Calu3 (cell line): ENCODE measurements at places on chromosomes 11 and 22. TPM values are rescaled to one million over a fixed set of nuclear protein-coding genes. Genes with fewer than 3 reads are reported as not detected.
A peak's percentile ranks its signal among the peaks of the same experiment; 100 is the strongest.

GVQW3 gene
- 6.7 and 7.2 TPM in 2 replicates for total RNA-seq

DNA sequence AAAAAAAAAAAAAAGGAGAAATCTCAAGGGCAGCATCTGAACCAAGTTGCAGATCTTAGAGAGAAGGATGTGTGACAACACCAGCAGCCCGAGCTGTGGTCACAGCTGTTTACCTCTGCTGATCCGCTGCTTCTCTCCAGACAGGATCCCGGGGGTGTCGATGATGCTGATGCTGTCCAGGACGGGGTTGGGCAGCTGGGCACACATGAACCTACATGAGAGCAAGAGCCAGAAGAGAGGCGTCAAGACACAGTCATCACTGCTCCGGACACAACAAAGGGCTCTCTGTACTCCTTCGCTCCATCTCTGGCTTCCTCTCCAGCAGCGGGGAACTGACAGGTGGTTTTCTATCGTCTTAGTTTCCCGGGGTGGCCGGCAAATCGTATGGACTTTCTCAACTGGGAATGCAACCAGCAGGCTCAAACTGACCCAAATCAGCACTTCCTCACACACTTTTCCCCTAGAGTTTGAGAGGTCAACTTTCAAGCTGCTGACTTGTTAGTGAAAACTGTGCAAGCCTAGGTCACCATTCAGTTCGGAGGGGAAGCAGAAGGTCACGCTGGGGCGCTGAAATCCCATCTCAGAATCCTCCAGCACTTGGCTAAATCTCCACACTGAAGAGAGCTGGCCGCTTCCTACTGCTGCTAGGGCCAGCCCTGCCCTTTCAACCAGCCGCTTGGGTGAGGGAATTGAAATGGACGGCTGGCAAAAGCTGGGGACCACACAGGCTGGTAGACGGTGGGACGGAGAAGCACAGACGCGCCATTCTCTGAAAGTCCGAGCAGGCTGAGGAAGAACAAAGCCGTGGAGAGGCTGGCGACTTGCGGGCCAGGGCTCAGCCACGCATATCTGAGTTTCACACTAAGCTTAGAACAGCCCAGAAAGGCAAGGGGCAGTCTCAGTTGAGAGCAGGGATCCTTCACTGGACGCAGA lies 3.8 kb downstream of the EHD1 start:
- no peak for DNase-seq

PHF21B gene
- not detected in 2 replicates for total RNA-seq

TRPT1 gene
- total RNA-seq, result 43.1 TPM in 2 replicates

INS gene
- total RNA-seq, result not detected in 2 replicates

DNA sequence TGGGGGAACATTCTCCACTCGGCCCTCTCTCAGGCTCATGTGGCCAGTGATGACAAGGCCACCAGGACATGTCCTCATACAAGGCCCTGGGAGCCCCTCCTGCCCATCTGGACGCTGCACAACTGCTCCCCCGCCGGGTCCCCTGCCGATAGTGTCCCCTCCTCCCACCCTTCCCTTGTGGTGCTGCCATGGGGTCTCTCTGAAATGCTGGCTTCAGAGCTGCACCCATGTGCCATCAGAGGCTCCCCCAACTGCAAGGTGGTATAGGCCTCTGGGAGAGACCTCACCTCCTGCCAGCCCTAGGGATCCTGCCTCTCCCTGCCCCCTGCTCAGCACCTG lies 113.0 kb downstream of the KCNQ1OT1 start:
- DNase-seq, result no peak

DNA sequence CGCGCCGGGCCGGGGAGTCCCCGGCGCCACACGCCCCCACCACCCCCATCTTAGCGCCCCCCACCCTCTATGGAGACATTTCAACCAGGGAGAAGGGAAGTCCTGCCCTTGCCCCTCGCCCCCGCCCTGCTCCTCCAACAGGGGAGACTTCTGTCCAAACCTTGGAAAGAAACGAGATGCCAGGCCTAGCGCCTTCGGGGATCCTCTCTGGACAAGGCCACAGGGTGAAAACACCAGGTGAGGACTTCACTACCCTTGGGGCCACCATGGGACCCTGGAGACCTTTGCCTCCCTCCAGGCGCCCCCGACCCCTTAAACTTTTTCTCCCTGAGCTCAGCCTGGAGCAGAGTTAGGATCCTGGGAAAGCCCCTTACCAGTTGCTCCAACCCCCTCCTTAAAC lies 11.6 kb upstream of the NPAS4 start:
- DNase-seq, result no peak

DNA sequence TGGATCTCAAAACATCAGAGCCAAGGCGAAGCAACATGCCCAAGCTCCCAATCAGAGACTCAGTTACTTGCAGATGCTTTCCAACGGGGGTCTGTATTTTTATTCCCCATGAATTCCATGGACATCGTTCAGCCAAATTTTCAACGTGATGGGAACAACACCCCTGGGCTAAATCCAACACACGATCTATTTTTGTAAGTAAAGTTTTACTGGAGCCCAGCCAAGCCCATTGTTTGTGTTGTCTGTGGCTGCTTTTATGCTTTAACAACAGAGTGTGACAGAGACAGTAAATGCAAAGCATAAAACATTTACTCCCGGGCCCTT lies 33.7 kb downstream of the SLC5A1 start:
- no peak for DNase-seq

DNA sequence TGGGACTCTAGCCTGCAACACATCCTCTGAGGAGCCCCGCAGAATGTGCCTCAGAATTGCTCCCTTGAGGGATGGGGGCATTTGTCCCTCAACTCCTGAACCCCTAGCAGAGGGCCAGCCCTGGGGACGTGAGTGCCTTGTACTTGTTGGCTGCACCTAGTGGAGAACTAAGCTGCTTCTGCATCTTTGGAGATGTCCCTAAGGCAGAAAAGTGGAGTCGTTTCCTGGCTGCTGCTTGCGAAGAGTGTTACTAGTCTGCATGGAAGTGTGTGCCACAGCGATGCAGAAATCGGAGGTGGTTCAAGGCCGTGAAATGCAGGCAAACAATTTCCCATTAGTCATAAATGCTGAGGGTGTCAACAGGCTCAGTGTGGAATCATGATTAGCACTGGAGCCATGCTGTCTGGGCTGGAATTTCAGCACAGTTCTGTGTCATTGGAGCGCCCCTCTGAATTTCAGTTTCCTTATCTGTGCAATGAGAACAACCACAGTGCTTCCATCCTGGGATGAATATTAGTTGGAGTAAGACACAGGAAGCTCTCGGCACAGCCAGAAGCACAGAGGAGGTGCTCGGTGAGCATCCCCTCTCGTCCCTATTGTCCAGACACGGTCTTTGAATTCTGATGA lies 56.5 kb downstream of the MIAT start:
- no peak for DNase-seq

- DNase-seq, result peak; percentile 22
Measured at GRCh38 chr11:134578807-134579723, 167.0 kb upstream of the B3GAT1 start.

- no peak for DNase-seq
Measured at GRCh38 chr11:83954780-83955179, 668.6 kb upstream of the CCDC90B start.

DNA sequence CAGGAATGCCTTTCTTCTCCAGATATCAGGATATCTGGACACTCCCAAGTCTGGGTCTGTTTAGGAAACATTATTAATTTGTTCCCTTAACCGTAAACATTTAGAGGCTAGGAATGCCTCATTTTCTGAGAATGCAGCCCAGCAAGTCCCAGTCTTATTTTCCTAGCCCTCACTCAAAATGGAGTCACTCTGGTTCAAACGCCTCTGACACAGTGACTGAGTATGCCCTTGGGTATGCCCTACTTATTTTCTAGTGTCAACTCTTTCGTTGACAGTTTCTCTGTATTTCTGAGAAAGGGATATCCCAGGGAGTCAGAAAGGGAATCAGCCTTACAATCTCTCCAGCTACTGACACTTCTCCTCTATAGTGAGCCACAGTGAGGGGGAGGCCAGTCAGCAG lies 16.0 kb upstream of the CCDC81 start:
- DNase-seq, result no peak

DNA sequence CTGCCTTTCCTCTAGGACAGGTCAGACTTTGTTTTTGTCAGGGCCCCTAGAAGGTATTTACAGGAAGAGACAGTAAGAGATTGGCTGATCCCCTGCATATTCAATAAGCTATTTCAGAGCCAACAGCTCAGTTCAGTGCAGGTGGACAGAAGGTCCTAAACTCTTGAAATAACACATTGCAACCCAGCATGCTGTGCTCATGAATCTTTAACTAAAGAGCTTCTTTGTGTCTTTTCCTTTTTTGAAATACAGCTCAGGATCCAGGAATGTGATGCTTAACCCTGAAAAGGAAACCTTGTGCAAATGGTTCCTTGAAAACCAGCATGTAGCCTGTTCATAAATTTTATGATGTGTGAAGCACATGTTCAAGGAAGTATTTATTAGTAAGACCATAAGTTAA lies 43.9 kb downstream of the BBOX1 start:
- no peak for DNase-seq

CFAP300 gene
- total RNA-seq, result 2.9 and 4.6 TPM in 2 replicates

FAM111B gene
- 35.5 and 39.5 TPM in 2 replicates for total RNA-seq

DNA sequence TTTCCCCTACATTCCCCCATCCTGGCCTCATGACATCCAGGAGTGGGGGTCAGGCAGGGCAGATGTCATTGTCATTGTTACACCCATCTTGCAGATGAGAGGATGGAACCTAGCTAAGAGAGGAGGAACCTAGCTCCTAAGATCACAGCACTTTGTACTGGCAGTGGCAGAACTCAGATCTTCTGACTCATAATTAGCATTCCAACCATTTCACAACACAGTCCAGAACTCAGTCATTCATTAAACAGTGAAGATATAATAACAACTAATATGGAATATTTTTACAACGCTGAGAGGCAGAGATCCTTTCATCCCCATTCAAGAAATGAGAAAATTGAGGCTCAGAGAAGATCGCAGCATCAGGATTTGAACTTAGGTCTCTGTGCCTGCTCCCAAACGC lies 127.8 kb downstream of the CHST1 start:
- no peak for DNase-seq

IGF2 gene
- total RNA-seq, result 0.37 and 0.45 TPM in 2 replicates

DNA sequence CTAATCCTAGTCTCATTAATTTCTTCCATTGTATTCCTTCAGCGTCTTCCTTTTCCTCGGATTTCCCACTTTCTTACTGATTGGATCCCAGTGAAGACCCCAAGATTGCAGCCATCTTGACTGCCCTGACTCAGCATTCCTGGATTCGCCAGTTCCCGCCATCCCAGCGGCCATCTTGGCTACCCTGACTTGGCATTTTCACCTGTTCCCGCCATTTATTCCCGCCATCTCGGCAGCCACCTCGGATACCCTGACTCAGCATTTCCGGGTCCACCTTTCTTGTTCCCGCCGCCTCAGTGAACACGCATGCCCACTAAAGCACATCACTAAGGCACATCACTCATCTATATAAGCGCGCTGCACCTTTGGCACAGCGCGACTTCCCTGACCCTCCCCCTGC lies 13.8 kb upstream of the OR56A3 start:
- no peak for DNase-seq

RPS25 gene
- total RNA-seq, result 471 and 510 TPM in 2 replicates

AIFM3 gene
- total RNA-seq, result 3.1 and 4.2 TPM in 2 replicates

CASP5 gene
- not detected in 2 replicates for total RNA-seq

DNA sequence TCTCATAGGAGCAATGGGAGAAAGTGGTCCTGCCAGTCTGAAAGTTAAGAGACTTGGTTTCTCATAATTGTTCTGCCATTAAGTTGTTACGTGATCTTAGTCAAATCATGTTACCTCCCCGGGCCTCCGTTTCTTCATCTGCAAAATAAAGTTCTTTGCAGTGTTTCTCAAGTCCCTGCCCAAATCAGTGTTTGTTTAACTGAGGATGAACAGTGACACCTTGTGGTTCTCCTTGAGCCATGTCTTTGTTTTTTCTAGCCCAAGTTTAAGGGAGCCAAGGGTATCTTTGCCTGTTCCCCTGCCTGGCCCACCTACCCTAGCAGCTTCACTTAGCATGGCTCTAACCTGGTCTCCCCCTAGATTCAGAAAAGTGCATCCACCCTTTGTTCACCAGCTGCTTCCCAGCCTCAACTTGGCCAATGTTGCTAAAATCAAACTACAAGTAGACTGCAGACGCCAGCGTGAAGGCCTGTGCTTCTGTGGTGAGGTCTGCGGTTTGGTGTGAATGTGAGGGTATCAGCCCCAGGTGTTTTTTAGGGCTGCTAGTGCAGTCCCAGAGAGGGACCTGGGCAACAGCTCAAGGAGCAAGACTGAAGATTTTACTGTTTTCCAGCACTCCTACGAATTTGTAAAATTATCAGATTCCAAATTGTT lies 35.5 kb downstream of the FZD4 start:
- DNase-seq, result no peak

DNA sequence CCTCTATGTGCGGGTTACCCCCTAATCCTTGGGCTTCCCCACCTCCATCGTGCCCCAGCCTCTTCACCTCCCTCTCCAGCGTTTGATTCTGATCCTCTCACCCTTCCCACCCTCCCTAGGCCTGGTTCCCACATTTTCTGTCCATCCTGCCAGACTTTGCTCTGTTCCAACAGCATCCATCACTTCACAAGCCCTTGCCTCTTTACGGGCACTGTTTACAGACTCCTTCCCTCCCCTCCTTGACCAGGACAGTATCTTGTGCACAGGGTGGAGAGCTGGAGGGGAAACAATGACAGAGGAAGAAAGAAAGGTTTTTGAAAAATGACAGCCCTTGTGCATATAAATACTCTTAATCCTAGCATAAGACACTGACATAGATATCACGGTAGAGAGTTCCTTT lies 30.4 kb downstream of the FEZ1 start:
- no peak for DNase-seq

BID gene
- 99.3 and 103 TPM in 2 replicates for total RNA-seq

TMEM86A gene
- 8.8 and 11.9 TPM in 2 replicates for total RNA-seq

KIF18A gene
- 29.9 and 31.5 TPM in 2 replicates for total RNA-seq

PANX2 gene
- 1.6 and 2.0 TPM in 2 replicates for total RNA-seq

DNA sequence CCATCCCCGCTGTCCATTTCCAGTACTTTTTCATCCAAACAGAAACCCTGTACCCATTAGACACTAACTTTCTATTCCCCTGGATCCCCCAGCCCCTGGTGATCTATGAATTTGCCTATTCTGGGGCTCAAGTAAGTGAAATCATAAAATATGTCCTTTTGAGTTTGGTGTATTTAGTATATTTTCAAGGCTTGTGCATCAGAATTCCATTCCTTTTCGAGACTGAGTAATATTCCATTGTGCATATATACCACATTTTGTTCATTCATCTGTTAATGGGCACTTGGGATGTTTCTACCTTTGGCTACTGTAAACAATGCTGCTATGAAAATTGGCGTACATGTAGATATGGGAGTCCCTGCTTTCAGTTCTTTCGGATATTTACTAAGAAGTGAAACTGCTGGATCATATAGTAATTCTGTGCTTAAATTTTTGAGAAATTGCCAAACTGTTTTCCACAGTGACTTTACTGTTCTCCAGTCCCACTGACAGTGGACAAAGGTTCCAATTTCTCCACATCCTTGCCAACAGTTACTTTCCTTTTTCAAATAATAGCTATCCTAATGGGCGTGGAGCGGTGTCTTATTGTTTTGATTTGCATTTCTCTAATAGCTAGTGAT lies 16.1 kb downstream of the APLP2 start:
- DNase-seq, result no peak

DNA sequence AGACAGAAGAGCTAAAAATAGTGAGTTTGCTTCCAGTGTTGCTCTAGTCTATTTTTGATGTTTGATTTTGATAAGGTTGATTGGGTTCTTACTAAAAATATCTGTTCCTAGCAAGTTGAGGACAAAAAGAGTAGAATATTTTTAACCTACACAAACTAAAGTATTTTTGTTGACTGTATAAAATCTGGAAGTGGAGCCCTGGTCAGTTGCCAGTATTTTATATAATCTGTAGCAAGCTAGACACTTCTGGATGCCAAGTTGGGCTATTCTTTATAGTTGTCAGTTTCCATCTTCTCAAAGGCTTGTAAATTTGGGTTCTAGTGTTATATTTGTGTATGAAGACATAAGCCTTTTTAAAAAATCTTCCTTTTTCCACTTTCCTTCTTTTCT lies 56.7 kb downstream of the HSD17B12 start:
- no peak for DNase-seq

GRCh38 chr22:31128156-31128555 lies 5.4 kb downstream of the INPP5J start:
- no peak for DNase-seq

PGA5 gene
- total RNA-seq, result not detected in 2 replicates
